Endothelial cell of umbilical vein (primary cell): ENCODE measurements at places on chromosomes 3 and 15. TPM values are rescaled to one million over a fixed set of nuclear protein-coding genes. Genes with fewer than 3 reads are reported as not detected.

DNA sequence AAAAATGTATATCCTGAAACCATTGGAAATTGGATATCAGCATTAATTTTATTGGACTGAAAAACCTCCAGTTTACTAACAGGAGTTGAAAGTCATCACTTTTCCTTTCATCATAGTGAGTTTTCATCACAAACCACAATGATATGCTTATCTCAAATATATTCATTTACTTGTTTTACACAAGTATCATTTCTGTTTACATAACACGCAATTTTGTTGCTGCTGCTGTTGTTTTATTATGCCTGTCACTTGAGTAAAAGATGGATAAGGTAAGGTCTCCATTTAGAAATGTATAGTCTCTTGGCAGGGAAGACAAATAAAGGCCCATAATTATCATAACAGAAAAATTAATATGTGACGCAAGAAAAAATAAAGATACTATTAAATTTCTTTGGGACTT lies 199.2 kb downstream of the TP63 start:
- DNase-seq, result no peak

DNA sequence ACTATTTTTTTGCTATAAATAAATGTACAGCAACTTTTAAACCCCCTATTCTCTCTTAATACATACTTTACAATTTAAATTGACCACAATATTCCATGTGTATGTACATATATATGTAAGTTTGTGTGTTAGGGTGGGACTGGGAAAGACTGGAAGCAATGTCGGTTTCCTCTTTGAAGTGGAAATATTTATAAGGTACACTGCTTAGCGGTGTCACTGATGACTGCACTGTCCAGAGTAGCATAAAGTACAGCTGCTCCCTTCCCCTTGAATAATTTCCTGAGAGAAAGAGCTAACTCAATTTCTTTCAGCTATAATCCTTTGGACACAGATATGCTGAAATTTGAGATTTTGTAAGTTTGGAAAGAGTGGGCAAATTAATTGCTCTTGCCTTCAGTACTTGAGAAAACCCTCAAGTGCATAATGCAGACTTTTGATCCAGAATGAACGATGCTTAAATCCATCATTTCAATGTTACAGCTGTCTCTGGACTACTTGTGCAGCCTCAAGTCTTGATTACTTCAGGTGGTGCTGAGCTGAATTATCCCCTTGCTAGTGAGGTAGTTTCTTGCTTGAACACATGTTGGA lies 267.0 kb upstream of the CFAP20DC start:
- no peak for DNase-seq

- DNase-seq, result no peak
These were observed 4.0 kb downstream of the ATP10A start for GRCh38 chr15:25858952-25859760.

GRCh38 chr3:159732172-159733111 lies 256.2 kb upstream of the IL12A start:
- peak; percentile 53 for DNase-seq

- DNase-seq, result peak; percentile 31
These were observed 21.7 kb upstream of the FMN1 start for GRCh38 chr15:33215941-33216872.

- DNase-seq, result no peak
These were observed 73.6 kb upstream of the SEC13 start for GRCh38 chr3:10394491-10395025.

DNA sequence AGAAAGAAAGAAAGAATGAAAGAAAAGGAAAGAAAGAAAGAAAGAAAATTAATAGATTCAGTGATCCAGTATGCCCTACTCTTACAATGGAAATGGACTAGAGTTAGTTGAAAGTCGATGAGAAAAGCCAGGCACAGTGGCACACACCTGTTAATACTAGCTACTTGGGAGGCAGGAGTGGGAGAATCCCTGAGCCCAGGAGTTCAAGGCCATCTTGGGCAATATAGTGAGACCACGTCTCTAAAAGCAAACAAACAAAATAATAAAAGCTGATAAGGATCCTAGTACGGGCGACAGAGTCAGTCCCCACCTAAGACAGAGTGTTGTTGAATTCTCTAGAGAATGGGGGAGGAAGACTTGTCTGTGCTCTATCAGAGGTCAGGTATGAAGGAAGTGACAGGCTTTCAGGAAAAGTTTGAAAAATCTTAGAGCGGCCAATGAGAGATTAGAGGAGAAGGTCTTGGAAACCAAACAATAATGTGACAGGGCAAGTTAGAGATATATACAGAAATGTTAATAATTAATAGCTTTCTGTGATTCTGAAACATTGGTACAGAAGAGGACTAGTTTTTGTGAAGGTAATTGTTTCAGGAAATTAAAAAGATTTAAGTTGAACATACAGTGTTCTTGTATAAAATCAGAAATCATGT lies 117.9 kb upstream of the PTX3 start:
- DNase-seq, result no peak

- DNase-seq, result peak; percentile 6
These were observed 213.9 kb upstream of the RBMS3 start for GRCh38 chr3:29067007-29067406.

DNA sequence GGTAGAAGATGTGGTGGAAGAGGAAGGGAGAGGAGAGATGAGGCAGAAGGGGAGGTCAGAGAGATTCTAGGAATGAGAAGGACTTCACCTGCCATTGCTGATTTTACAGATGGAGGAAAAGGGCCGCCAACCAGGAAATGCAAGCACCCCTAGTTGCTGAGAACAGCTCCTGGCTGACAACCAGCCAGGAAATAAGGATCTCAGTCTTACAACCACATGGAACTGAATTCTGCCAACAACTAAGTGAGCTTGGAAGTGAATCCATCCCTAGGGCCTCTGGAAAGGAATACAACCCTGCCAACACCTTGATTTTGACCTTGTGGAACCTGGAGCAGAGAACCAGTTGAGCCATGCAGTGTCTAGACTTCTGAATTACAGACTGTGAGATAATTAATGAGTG lies 86.6 kb downstream of the EDEM1 start:
- no peak for DNase-seq

GRCh38 chr3:12489368-12489767 lies 5.1 kb downstream of the TSEN2 start:
- DNase-seq, result no peak

DNA sequence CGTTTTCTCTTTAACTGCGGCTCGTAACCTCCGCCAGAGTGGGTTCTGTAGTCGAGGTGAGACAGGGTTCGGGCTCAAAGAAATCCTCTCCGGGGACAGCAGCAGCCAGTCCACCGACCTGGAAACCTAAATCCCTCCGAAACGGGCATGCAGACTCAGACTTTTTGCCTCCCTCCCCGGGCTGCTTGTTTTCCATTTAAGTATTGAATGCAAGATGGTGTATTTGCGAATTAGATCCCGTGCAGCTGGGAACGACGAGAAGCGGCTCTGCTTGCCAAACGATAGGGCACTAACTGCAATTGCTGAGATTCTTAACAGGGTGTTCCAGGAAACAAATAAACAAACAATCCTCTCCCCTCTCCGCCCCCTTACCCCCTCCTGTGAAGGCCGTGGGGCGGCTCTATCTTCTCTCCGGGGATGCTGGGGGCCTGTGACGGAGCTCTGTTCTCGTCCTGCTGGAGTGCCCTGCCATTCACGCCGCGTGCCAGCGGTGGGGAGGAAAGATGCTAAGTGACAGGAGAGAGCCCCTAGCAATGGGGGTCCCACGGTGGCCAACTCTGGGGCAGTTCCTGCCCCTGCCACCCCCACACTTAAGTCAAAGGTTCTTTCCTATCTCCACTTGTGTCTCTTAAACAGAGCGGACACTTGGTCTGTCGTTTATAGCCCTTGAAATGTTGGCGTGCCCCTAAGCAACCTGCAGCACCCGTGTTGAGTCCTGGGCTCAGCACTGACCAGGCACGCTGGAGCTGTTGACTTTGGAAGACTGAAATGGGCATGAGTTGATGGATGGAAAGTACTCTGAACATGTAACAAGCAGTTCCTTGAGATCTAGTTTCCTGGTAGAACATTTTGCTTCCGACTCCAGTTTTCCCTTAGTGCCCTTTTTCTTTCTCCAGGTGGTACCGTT lies 1.3 kb upstream of the ETV5 start:
- peak; percentile 48 for DNase-seq

- peak; percentile 75 for DNase-seq
These were observed 19.8 kb upstream of the CELF6 start for GRCh38 chr15:72339777-72340177.

DNA sequence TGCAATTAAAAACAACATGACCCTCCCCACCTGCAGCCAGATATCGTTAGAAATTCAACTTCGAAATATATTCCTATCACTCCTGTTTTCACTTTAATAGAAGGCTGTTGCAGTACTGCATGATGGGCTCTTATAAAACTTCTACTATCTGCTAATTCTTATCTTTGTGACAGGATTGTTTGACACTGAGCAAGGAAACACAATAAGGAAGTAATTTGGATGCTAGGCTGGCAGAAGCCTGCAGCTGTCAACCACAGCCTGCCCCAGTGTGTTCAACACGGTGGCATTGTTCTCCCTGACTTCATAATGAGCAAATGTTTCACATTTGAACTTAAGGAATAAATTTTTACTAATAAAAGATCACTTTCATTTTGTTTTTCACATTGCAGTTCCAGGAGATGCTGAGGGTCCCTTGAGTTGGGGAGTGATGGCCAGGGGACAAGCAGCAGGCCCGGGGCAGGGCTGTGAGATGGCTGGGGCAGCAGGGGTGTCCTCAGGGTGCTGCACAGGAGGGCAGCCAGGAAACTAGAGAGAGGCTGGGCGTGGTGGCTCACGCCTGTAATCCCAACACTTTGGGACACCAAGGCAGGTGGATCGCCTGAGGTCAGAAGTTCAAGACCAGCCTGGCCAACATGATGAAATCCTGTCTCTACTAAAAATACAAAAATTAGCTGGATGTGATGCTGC lies 64.8 kb upstream of the SEC61A1 start:
- DNase-seq, result no peak

DNA sequence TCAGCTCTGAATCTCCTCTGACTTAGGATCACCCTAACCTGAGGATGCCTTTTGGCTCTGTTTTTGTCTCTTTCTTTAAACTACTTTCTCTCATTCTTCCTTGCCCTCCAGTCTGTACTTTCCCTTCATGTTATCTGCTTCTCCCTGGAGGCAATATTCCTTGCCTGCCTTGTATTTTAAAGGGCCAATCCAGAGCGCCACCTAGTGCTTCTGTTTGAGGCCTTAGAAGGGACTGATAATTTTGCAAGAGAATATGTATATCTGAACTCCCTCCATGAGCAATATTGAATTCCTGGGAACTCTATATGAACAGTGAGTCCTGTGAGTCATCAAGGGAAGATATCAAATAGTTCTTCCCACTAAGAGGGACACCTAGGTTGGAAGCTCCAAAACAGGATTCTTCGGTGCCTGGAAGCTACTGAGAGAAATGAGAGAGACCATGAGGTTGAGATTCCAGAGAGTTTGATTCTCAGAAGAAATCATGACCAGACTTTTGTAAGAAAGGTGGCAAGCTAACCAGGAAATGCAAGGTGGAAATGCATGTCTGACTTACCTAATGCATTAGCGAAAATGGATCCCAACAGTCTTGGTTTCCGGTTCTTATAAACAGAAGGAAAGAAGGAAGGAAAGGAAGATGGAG lies 203.8 kb upstream of the CD96 start:
- DNase-seq, result peak; percentile 71

DNA sequence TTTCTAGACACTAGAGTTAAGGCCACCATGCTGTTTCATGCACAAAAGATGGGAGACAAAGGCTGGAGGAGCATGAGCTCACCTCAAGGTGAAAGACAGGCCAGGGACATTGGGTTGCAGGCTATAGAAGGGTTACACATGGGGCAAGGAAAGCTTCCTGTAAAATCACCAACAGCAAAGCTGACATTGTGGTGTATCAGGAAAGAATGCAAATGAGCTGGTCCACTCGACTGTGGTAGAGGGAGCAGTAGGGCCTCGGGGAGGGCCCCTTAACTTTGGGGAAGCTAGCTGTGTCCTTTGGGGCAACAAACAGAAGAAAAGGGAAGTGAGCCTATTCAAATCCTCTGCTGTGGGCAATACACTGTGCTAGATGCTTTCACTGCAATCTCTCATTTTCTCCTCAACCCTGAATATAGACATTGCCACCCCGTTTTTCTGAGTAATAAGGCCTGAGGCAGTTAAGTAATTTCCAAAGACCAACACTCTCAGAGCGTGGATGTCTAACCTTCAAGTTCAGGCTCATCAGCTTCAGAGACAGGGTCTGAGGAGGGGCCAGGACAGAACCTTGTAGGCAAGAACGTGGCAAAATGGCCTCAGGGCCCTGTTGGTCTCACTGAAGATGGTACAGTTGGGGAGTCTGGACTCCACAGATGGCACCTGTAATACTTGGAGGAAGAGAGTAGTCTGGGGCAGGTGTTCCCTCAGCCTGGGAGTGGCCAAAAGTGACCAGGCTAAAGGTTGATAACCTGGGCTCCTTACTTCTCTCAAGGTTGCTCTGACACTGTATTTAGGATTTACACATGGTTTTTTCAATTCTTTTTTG lies 24.1 kb downstream of the CX3CR1 start:
- DNase-seq, result no peak

DNA sequence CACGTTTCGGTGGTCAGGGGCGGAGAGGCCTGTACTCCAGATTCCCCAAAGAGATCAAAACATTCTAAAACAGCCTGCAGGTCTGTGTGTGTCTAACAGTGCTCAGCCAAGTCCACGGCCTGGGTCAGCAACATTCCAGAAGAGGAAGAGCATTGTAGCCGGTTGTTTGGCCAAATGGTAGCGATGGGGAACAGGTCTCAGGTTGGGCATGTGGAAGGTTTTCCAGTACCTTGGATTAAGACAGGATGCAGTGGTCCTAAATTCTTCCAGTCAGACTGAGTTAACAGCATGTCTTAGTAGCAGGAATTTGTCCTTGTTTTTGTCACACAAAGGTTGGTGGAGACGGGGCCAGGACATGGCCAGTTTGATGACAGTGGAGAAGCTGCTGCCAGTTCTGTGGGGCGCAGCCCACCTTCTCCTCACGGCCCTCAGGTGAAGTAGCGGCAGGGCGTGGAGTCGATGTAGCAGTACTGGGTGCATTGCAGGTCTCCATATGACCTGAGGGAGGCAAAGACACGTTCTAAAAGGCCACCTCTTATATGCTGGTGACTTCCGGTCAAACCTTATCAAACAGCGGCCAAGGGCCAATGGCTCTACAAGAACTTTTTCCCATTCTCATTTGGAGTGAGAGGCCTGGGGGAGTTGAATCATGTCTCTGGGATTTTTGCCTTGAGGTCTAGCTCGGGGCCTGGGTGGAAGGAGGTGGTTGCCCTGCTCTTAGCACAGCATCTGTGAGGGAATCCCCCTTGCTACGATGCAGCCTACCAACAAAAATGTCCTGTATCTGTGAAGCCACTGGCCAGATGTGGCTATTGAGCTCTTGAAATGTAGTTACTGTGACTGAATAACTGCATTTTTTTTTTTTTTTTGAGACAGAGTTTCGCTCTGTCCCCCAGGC lies 24.1 kb downstream of the EAF1 start:
- DNase-seq, result no peak

GRCh38 chr3:105830836-105831235 lies 38.0 kb downstream of the CBLB start:
- DNase-seq, result no peak

- no peak for DNase-seq
These were observed 61.6 kb downstream of the MEIS2 start for GRCh38 chr15:37038716-37039106.

- no peak for DNase-seq
These were observed 399.1 kb downstream of the RBMS3 start for GRCh38 chr3:29679944-29680343.

- DNase-seq, result no peak
These were observed 119.0 kb upstream of the TBC1D5 start for GRCh38 chr3:17861476-17861875.

SLC27A2 gene
- total RNA-seq, result not detected in 2 replicates

TMCO5A gene
- not detected in 2 replicates for total RNA-seq

CCR9 gene
- not detected in 2 replicates for total RNA-seq

ANKRD34C gene
- total RNA-seq, result not detected in 2 replicates

JAGN1 gene
- 29.6 and 31.4 TPM in 2 replicates for total RNA-seq

ACAD9 gene
- 56.0 and 65.8 TPM in 2 replicates for total RNA-seq

PRKAR2A gene
- total RNA-seq, result 62.8 and 69.9 TPM in 2 replicates

GPR171 gene
- not detected in 2 replicates for total RNA-seq

FAM81A gene
- 0.32 and 1.2 TPM in 2 replicates for total RNA-seq

LMOD3 gene
- total RNA-seq, result not detected in 2 replicates

RYR3 gene
- not detected in 2 replicates for total RNA-seq
